ENCODE measurements at places on chromosomes 3 and 15.

GRCh38 chr15:98439523-98439942, 208.8 kb upstream of the IGF1R start:
- no peak for DNase-seq

DNA sequence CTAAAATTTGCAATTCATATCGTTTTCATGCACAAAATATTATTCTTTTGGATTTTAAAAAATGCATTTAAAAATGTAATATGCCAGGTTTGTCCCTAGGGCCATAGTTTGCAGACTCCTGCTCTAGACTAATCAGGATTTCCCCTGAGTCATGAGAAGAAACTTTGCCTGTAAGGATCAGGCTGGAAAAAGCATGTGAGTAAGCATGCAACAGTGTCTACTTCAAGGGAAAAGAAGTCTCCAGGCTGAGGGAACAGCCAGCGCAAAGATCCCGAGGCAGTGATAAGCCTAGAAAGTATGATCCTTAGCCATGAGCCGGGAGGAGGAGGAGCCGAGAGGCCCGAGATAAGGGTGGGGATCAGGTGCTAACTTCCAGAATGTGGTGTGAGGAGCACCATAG, 382.8 kb upstream of the CFAP20DC start:
- peak; percentile 47 for DNase-seq

- DNase-seq, result no peak
Measured at GRCh38 chr15:64029633-64030032, 16.7 kb downstream of the DAPK2 start.

DNA sequence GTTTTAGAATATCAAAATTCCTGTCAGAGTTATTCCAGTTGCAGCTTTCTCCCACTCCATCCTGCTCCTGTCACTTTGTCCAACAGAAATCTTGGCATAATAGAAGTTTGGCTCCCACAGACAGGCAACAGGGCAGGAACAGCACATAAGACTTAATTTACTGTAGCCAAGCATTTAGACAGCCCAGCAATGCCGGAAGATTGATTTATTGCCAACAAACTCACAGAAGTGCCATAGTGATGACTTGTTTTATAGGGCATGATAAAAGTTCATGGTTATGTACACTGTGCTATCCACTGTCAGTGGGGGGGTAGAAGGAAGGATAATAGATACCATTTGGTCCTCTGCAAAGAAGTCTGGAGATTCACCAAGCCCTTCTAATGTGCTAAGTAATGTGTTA, 98.3 kb upstream of the CBLB start:
- peak; percentile 52 for DNase-seq

DNA sequence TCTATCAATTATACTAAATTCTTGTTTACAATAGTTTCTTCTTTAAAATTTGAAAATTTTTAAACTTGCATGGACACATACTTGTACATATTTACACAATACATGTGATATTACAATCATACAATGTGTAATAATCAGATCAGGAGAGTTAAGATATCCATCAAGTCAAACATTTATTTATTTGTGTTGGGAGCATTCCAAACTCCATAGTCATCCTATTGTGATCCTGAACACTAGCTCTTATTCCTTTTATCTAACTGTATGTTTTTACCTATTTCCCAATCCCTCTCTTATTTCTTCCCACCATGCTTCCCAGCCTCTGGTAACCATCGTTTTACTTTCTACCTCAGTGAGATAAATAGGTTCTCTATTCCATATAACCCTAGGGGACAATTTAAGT, 1219.2 kb downstream of the ZPLD1 start:
- DNase-seq, result no peak
